Dorsolateral prefrontal cortex (tissue), 122 donors: ENCODE measurements at places on chromosomes 1 and 21.

- no peak for DNase-seq
These were observed 53.8 kb downstream of the STUM start for GRCh38 chr1:226602186-226603021.

DNA sequence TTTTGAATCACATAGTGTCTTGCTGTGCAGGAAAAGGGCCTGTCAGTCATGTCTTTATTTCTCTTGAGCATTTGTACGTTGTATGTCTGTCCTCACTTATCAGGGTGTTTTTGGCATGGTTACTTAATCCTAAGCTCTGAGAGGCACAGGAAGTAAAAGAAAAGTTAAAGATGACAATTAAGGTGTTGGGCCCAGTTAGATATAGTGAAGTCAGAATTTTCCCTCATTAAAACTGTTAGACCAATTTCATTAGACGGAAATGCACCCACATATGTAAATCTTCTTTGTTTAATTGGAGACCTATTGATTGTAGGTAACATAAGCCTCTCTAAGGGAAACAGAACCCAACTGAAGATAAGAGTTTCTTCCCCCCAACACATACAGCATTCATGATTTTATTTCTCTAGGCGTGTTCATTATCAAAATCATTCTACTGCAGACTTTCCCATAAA, 21.9 kb downstream of the NFIA start:
- no peak for DNase-seq

DNA sequence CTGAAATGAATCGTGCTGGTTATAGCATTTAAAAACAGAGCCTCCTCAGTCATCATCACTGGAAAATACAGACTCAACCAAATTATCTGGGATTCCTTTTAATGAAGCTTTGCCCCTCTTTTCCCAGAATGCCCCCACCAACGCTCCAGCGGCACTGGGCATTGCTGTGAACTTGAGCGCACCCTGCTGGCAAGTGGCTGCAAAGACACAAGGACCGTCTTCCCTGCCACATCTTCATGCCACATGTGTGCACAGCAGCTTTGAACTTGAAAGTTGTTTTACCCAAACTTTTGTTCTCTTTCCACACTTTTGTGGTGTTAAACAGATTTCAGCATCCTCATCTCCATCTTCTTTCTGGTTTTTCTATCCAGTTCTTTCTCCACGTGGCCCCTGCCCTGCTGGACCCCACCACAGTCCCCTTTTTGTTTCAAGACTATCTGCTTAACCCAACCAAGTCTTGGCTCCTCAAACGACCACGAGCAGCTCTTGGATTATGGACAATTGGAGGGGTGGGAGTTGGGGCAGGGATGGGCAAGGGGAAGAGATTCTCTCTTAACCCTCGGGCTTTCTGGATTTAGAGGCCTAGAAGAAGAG, 12.8 kb upstream of the LMX1A start:
- DNase-seq, result peak; percentile 47

GRCh38 chr1:200301152-200301551, 108.7 kb downstream of the ZNF281 start:
- DNase-seq, result no peak

DNA sequence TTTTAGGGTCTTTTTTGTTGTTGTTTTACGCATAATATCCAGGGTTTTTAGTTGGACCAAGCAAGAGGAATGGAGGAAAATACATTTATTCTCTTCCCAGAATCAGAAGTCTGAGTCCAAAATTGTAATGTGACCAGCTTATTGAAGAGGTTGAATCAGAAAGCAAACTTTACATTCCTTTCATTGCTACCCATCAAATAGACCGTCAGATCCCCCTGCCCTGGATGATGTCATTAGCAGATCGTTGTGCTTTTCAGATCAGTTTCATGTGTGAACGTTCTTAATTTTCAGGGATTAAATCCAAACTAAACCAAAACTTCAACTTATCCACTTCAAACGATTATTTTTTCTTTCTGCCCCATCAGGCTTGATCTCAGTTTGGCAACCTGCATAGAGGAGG, 85.7 kb upstream of the NGF start:
- DNase-seq, result no peak

DNA sequence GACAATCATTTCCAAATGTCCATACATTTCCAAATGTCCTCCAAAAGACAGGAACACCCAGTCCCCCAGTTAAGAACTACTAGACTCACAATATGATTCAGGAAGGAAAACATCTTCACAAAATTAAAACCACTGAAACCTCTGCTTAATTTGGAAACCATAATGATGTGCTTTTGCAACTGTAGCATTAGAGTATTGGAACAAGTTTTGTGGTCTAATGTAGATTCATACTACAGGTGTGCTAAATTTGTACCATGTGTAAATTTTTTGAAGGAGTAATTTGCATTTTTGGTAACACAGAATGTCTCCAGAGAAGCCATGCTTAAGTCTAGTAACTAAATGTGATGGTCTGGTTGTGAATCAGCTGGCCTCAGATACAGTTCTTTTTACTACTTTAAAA, 129.6 kb downstream of the DPYD start:
- no peak for DNase-seq

DNA sequence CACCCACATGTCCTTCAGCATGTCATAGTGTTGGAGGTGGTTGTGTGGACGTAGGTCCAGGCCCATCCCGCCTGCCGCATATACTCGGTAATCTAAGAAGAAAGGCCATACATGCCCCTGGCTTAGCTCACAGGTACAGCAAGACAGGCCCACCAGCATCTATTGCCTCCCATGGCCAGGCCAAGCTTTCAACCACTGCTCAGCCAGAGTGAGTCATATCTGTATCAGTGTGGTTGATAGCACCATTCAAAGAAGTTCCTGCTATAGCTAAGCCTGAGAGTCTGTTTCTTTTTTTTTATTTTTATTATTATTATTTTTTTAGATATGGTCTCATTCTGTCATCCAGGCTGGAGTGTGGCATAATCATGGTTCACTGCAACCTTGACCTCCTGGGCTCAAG, 17.0 kb downstream of the KLHDC8A start:
- no peak for DNase-seq

DNA sequence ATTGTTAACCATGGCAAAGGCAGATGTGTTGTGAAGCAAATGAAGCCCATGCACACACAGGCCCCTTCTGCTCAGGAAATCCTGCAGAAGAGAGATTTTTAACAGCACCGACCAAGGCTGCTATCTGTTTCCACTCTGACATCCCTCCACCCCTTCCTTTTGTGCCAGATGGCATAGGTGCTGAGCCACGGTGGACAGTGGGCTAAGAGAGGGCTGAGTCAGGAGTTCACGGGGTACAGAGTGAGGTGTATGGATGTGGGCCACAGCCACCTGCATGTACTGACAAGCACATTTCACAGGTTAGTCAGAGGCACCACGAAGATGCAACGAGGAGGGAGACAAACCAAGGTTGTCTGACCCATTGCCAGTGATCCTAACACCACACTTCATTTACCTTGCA, 9.5 kb downstream of the RSPH1 start:
- no peak for DNase-seq

DNA sequence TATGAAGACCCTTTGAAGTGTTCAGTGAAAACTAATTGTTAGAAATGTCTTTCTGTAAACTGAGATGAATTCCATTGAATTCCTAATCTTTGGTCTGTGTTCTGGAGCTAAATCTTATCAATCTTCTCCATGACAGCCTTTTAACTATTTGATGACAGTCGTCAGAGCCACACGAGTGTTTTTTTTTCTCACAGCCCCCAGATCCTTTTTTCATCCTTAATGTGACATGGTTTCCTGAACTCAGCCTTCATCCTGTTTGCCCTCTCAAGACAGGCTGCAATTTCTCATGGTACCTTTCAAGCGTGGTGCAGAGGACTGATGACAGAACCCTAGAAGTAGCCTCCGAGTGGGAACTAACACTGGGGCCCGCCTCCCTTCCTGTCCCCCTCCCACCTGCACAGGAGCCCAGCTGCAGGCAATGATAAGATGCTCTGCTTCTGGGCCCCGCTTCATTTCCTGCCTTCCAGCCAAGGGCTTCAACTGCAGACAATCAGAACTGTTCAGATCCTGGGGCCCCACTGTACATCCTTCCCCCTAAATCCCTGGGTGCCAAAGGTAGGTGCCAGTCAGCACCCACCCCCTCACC, 114.6 kb upstream of the VAV3 start:
- no peak for DNase-seq

GRCh38 chr1:117860896-117861610, 68.4 kb downstream of the GDAP2 start:
- DNase-seq, result no peak

- DNase-seq, result peak; percentile 60
These were observed 4.7 kb downstream of the LAX1 start for GRCh38 chr1:203769505-203770343.

- no peak for DNase-seq
These were observed 14.9 kb downstream of the PTCH2 start for GRCh38 chr1:44828003-44828651.

- DNase-seq, result no peak
These were observed 98.7 kb downstream of the WDR4 start for GRCh38 chr21:42780617-42781016.

DNA sequence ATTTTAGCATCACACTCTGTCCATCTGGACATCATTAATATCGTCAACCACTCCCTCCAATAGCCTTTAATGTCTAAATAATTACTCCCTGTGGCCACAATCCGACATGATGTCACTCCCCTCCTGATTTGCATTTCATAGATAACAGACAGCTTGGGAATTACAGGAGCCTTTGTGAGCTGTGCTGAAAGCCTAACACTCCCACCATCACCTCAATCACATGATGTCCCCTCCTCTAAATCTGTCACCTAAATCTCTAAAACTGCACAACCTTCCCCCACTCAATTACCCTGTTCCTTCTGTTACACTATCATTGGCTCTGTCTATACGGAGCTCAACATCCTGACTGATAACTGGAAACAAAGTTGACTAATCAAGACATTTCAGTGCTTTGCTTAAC, 14.3 kb downstream of the NHLH2 start:
- DNase-seq, result no peak

- DNase-seq, result no peak
These were observed 147.7 kb downstream of the CDC42BPA start for GRCh38 chr1:227170361-227171166.

DNA sequence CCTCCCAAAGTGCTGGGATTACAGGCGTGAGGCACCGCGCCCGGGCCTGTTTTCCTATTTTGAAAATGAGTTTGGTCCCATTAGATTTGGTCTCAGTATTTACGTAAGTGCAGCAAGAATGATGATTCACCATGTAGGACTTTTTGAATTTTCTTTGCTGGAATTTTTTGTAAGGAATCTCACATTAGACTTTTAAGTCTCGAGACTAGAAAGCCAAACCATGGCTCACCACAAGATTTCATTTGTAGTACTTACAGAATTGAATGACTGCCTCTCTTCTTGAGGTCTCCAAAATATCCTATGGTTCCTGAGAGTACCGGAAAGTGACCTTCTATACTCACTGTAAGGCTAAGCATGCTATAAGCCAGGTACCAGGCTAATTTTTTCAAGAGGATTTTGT, 325 bp downstream of the OR14A2 start:
- no peak for DNase-seq

DNA sequence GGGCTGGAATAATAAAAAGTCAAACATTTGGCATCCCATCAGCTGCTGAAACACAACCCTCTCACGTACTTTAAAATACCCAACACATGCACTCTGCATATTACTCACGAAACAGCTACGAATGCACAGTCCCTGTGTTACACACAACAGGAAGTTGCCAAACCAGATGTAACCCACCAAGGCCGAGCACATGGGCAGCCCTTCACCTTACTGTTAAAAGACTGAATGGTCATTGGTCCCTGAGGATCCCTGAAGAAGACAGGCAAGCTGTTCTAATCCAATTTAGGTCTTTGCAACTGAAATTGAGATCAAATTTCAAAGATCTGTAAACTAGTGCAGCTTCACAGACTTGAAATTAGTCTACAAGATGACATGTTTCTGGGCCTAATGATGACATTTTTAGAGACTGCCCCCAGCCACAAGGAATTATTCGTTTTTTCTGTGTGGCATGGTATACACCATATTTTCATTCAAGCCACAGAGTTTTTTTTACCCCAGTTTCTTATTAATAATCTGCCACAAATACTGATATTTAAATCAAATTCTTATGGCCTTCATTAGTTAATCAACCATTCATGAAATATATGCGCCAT, 25.6 kb upstream of the IER5 start:
- no peak for DNase-seq
